IPS DF 19.7 (cell line): ENCODE measurements at places on chromosomes 12 and 14.

DNA sequence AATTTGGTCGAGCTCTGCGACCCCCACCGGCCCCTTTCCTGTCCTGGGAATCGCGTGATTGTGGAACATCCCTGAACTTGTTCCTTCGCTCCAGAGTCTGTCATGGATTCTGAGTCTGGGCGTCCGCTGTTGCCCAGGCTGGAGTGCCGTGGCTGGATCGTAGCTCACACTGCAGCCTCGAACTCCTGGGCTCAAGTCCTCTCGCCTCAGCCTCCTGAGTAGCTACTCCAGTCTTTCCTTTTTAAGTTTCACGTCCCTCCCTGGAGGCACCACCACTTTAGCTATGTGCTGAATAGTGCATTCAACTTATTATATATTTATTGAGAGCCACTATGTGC, 698 bp downstream of the ACOT6 start:
- DNase-seq, result no peak

DNA sequence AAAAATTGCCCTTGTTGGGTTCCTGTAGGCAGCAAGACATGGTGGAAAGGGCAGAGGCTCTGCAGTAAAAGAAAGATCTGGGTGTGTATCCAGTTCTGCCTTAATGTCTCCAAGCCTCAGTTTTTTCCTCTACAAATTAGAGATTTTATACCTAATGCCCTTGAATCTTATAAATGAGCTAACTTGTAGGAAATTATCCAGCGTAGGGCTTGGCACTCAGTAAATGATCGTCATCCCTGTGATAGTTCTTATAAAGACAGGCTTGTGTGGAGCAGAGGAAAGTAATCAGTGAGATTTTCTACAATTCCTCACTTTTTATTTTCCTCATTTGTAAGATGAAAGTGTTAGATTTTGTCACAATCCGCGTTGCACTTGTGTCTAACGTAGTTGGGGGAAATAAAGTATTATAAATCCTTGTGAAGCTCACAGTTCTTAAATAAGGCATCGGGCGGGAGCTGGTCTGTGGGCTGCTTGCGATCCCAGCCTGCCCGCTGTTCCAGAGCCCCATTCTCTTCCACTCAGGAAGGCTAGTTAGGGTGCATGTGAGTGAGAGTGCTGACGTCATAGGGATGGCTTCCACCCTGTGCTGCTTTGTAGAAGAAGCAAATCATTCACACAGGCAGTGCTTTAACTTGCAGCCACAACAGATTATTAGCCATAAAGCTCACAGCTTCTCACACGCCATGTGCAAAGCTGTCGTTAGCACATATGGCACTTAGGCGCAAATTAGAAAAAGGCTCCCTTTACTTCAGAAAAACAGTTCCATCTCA, 87.6 kb downstream of the EML1 start:
- DNase-seq, result no peak

GRCh38 chr14:95041477-95042020, 115.8 kb downstream of the DICER1 start:
- no peak for DNase-seq

DNA sequence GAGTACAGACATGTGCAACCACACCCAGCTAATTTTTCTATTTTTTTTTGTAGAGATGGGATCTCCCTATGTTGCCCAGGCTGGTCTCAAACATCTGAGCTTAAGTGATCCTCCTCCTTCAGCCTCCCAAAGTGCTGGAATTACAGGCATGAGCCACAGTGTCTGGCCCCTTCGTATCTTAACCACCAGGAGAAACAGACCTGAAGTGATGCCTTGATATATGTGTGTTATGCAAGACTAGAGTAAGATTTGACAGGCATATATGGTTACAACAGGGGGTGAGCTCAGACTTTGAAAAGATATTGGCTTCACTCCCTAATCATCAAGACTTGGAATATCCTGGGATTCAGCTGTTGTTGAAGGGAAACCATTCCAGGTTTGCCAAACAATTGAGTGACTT, 10.7 kb upstream of the GALNT6 start:
- no peak for DNase-seq

DNA sequence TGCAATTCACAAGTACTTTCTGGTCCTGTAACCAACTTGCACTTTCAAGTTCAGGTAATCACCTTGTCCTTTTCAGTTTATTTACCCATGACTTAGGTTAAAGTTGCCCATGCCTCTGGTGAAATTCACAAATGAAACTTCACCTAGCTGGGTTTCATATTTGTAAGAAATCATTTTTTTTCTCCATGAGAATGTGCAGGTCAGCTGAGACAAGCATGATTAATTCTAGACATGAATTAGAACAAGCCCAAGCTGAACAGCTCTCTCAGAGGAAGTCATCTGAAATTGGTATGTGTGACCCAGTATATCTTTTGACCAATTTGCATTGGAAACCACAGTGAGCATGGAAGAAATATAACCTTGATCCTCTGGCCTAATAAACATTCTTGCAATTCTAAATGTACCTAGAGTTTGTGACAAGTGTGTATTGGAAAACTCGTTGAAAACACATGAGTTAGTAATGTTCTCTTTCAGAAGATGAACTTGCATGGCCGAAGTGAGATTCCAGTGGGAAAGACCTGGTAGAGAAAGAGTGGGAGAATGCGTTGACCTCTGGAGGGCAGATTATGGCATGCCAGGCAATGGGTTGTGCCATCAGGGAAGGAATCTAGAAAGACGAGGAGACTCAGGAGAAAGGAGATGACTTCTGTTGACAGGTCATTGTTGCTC, 486.5 kb downstream of the ZFP36L1 start:
- no peak for DNase-seq

DNA sequence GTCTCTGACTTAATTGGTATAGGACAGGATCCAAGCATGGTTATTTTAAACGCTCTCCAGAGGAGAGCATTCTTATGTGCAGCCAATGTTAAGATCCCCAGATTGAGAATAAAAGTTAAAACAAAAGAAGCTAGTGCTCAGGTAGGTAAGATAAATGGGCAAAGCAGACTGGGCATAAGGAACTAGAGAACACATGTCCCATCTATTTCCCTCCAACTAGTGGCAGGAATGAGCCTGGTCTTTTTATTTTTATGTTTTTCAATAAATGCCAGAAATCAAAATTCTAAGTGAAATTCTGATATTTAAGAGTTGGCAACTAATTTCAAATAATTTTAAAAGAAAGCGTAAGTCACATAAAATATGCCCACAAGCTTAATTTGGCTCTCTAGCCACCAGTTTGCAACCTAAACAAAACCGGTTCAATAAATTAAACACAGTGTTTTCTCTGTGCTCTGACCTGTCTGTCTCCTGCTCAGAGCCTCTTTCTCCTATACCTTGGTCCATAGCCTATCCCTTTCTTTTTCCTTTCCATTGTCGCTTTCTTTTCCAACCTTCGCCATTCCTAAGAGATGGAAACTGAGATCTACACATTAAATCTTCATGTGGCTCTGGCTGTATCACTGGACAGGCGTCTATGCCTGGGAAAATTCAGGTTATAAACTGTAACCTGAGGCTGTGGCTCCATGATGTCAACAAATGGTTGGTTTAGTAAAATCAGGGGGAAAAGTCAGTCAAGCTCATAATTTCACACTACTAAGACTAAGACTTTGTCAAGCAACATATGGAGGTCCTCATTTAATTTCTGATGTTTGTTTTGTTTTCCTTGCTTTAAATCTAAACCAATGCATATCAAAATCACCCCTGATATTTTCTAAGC, 5.5 kb downstream of the SLC38A1 start:
- DNase-seq, result no peak

DNA sequence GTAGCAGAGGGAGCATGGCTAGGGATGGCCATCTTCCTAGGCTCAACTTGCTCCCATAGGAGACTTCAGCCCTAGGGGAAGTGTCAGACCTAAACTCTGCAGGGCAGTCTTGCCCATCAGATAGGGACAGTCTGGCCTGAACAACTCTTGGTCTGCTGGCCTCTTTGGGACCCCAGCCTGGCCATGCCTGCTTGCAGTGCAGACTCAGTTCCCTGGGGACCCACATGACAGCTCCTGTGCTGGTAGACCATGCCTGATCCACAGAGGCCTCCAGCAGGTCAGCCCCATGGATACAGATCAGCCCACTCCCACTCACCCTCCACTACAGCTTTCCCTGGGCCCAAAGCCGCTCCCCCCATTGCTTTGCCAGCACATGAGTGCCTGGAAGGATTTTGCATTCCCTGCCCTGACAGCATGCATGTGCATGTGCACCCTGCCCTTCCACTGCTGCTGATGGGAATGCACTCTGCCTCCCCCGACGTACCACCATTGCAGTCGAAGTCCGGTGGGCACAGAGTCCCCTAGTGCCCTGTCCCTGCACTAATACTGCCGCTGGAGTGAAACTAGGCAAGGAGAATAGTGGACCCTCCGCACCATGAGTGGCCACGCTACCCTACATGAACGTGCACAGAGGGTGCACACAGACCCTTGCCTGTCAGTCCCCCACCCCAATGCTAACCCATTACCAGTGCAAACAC, 841.4 kb downstream of the FSCB start:
- no peak for DNase-seq

GRCh38 chr14:36052681-36053080, 123.8 kb downstream of the PTCSC3 start:
- no peak for DNase-seq

GRCh38 chr12:3201339-3202051, 124.3 kb downstream of the TSPAN9 start:
- DNase-seq, result no peak

GRCh38 chr12:118271770-118272417, 100.8 kb downstream of the TAOK3 start:
- DNase-seq, result no peak

DNA sequence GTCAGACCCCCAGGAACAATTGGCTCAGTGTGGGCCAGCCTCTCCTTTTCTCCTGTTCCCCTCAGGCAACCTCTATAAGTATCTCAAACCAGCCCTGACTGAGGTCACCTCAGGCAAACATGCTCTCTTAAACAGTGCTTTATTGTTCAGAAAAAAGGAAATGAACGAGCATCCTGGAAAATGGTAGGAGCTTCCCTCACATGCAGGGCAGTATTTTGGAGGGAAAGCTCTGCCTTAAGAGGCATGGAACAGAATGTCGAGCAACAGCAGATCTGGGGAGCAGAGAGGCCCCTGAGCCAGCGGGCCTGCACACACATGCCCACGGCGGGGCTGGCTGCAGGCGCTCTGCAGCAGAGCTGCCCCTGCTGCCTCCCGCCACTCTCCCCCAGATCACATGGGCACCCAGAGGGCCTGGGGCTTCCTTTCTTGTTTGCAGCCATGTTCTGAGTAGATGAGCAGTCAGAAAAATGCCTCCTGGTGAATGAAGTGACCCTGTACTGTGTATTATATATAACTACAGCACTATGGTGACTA, 42.0 kb downstream of the MOK start:
- DNase-seq, result no peak

GRCh38 chr12:115194857-115195256, 510.9 kb upstream of the TBX3 start:
- no peak for DNase-seq

DNA sequence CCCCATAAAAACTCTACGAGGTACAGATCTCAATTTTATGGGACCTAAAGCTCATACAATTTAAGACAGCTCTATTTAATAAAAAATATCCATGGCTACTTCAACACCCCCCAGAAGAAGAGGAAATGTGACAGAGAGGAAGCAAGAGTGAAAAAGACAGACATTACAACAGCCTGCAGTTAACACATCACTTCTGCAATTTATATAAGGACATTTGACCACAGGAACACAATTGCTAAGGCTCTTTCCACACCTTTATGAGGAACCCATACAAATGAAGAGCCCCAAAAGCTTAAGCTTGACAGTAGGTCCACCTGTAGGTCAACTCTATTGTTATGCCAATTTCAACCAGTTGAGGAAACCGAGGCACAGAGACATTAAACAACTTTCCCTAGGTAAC, 5.6 kb downstream of the OR10P1 start:
- DNase-seq, result no peak

DNA sequence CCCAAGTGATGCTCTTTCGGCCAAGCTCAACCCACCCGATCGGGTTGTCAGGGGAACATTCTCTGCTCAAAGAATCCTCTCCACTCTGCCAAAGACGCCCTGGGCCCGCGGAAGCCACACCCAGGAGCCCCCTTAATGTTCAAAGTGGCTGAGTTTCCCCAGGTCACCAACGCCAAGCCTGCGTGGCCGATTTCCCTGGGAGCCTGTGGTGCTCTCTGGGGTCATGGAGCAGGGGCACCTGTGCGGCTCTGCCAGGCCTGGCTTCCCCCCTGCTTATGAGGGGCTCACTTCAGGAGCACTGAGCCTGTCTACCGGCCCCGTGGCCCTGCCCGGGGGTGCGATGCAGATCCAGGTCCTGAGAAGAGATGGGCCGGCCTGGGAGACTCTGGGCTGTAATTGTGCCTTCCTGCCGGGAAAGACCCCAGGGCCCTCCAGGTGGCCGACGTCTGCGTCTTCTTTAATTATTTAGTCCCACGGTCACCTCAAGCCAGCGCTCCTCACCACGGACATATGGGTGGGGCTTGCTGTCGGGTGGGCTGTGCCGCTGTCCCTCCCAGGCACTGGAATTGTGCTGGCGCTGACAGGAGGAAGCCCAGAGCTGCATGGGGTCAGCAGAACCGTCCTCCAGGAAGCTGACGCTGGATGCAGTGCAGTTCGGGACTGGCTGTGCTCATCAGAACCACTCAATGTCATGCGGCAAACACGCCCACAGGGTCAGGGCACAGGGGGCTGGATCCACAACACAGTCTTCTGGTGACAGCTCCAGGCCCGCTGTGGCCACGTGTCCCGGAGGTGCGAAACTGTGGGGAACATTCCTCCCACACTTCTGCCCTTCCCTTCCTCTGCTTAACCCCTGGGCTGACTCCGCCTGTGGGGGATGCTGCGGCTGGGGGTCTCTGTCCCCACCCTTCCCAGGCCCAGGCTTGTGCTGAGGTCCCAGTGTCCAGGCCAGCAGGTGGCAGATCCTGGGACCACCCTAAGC, 267.6 kb upstream of the SFSWAP start:
- no peak for DNase-seq

GRCh38 chr12:85299053-85299452, 19.0 kb downstream of the ALX1 start:
- DNase-seq, result no peak

DNA sequence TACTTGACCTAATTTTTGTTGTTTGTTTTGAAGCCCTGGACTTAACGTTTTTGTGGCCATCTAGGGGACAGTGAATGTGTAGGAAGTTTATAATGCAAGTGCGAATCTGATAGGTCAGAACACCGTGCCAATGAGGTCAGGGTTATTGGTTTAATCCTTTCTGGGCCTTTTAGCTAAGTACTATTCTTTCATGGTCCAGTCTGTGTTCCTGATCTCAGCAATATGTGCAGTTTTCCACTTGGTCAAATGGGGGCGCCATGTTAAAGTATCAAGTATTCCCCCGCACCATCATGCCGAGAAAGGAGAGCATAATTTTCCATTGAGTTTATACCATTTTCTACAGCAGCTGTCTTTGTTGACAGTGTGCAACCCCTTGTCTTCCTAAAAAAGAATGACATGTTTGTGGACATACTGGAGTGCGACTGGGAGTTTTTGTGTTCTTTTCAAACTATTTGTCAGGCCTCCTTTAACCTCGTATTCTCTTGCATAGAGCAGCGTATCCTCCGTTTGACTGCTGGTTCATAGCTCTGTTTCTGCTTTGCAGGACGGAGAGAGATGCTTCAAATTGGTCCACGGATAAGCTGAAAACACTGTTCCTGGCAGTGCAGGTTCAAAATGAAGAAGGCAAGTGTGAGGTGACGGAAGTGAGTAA, 1.3 kb downstream of the AHSA1 start:
- peak; percentile 28 for DNase-seq

- no peak for DNase-seq
Observed at GRCh38 chr14:21436567-21437062, 19.3 kb downstream of the CHD8 start.

- DNase-seq, result no peak
Observed at GRCh38 chr14:68819260-68819691, 26.4 kb upstream of the ZFP36L1 start.

- DNase-seq, result no peak
Observed at GRCh38 chr14:68198713-68199495, 379.3 kb downstream of the RAD51B start.

- no peak for DNase-seq
Observed at GRCh38 chr12:93370947-93371346, 6.8 kb upstream of the NUDT4 start.
